ENCODE measurements at places on chromosomes 1 and 21. TPM values are rescaled to one million over a fixed set of nuclear protein-coding genes. Genes with fewer than 3 reads are reported as not detected.

- DNase-seq = no peak
Measured at GRCh38 chr21:14115646-14116045, 95.1 kb downstream of the LIPI start.

DNA sequence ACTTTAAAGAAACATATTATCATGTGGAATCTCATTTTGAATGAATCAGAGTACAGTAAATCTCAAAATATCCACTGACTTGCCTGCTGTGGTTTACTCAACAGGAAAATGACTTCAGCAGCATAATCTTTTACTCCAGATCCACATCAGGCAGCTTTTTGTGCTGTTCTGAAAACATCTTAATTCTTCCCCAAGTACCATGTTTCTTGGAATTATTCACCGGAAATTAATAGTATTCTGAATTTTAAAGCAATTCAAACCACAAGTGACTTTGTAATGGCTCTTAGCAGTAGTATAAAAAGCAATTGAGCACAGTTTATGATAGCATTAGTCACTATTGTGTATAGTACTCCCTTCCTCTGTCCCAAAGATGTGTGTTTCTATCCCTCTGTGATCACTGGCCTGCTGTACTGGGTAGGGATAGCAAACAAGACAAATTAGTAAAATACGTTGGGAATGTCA lies 64.2 kb upstream of the ERRFI1 start:
- DNase-seq = no peak

GRCh38 chr1:218866507-218866906 lies 307.2 kb upstream of the LYPLAL1 start:
- DNase-seq = no peak

DNA sequence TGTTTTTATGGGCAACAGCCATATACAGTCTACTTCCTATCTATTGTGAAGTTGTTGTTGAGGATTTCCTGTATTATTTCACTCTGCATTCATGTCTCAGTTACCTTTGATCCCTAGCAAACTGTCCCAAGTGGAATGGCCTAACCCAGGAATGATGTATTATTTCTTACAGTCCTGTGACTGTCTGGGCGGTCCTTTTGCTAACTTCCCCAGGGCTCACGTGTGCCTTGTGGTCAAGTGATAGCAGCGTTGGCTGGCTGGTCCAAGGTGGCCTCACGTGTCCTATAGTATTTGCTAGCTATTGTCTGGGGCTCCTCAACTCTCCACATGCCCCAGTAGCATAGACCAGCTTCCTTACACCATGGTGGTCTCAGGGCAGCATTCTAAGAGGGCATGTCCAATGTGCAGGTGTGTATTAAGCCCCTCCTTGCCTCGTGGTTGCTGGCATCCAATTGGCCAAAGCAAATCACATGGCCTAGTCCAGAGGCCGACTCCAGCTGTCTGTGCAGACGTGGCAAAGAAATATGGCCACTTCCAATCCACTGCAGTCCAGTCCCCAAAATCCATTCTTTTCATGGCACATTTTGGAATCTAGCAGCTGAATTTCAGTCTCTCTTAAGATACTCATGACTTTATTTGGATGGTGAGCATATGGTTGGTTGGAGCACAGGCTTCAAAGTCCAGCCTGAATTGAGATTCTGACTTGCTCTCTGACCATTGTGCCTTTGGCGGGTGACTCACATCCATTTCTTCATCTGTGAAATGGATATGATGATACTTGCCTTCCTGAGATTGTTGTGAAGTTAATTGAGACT lies 94.1 kb downstream of the GALNT2 start:
- DNase-seq = no peak

- no peak for DNase-seq
Measured at GRCh38 chr1:8104278-8105236, 78.4 kb upstream of the ERRFI1 start.

- no peak for DNase-seq
Measured at GRCh38 chr1:156618853-156619581, at the start of gene HAPLN2. TSS of gene HAPLN2 (plus strand) at chr1:156619415. CDS start at chr1:156623491, 4,076 bp downstream.

DNA sequence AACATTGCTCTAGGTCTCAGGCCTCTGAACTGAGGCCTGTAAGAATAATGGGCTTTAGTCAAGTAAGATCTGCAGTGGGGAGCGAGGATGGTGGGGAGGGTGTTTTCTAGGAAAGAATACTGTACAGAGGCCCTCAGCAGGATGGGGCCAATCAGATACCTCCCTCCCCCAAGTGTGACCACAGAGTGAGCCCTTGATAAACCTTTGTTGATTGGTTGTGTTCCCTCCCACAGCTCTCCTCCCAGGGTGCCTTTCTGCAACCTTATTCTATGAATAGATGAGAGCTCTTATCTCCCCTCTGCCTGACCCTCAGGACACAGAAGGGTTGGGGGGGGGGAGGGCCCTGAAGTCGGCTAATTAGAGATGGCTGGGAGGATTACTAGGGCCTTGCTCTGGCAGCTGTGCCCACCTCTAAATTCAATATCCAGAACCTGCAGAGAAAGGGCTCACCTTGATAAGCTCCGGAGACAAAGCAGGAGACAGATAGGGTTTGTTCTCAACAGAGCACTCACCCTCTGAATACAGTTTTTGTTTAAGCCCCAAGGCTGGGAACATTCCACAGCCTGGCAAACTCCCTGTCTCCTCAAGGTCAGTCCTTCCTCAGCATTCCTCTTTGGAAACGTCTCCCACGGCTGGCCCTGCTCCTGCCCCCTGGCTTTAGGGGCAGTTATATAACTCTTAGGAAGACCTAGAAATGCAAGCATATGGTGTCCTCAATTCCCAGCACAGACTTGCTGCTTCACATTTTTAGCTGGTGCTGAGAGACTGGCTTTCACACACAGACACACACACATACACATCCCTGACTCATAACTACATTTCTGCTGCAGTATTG lies 42.9 kb downstream of the ATP1A1 start:
- no peak for DNase-seq

DNA sequence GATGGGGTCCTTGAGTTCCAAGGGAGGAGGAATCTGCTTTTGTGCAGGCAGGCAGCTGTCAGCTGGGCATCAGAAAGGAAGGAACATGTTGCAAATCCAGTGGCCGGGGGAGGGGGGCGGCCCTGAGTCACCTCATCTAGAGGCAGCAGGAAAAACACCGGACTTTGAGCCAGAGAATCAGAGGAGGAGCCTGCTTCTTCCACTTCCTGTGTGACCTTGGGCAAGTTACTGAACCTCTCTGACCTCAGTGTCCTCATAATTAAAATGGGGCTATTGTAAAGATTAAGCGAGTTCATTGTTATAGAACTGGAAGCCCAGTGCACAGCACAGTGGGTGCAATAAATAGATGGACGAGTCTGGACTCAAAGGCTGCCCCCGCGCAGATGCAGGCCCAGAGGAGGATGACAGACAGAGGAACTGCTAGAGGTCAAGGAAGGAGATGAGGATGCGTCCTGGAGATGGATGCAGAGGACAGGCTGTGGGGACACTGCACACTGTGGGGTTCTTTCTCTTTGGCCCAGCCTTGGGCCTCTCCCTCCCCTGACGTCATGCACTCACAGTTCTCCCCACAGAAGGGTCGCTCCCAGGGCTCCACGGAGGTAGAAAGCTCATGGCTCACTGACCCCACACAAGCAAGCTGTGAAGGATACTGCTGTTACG lies 714.3 kb downstream of the MATN1 start:
- no peak for DNase-seq

DNA sequence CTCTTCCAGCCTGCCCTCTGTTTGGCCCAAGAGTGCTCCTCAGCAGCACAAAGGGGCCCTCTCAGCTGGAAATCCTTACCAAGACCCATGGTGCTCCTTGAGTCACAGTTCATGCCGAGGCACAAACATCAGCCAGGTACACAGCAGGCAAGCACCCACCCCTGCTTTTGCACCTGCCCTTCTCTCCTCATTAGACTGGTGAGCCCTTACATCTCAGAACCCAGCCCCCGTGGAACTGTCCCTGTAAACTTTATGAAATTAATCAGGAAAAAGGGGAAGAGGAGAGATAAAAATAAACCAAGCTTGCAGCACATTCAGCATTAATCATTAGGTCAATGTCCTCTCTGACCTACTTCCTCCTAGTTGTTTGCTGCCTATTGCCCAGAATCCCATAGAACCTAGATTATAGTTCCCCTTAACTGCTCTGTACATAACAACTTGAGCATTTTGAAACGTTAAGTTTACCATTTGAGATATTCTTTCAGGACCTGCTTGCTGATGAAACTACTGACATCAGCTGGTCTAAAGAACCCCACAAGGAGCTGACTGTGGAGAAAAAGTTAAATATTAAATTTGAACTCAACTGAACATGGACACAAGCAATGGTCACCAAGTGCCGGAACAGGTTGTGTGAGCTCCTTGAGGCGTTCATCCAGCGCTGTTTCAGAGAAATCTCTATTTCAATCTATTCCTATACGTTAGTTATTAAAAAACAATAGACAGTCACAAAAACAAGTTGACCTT lies 738.4 kb downstream of the MATN1 start:
- no peak for DNase-seq

DNA sequence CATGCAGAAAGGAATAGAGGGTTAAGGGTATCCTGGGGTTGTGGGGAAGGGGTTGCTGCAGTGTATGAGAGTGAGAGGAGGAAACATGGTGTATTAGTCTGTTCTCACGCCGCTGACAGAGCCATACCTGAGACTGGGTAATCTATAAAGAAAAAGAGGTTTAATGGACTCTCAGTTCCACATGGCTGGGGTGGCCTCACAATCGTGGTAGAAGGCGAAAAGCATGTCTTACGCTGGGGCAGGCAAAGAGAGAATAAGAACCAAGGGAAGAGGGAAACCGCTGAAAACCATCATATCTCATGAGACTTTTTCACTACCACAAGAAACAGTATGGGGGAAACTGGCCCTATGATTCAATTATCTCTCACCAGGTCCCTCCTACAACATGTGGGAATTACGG lies 17.7 kb downstream of the OSBPL9 start:
- no peak for DNase-seq

The GUCA2A gene
- polyA plus RNA-seq = not detected

The A3GALT2 gene
- polyA plus RNA-seq = not detected

The ADAM30 gene
- polyA plus RNA-seq = not detected

The RHBG gene
- polyA plus RNA-seq = not detected

The TADA1 gene
- 10.7 TPM for polyA plus RNA-seq

The WNT2B gene
- 2.8 TPM for polyA plus RNA-seq

The RGSL1 gene
- not detected for polyA plus RNA-seq

The LAMC1 gene
- polyA plus RNA-seq = 322 TPM

The GBP5 gene
- not detected for polyA plus RNA-seq

The LDLRAD1 gene
- not detected for polyA plus RNA-seq

The HTR6 gene
- not detected for polyA plus RNA-seq
